GM23338 (cell line): ENCODE measurements at places on chromosomes 3 and 15.

GRCh38 chr15:41921167-41921566 is 27.3 kb upstream of the SPTBN5 start:
- DNase-seq: no peak

DNA sequence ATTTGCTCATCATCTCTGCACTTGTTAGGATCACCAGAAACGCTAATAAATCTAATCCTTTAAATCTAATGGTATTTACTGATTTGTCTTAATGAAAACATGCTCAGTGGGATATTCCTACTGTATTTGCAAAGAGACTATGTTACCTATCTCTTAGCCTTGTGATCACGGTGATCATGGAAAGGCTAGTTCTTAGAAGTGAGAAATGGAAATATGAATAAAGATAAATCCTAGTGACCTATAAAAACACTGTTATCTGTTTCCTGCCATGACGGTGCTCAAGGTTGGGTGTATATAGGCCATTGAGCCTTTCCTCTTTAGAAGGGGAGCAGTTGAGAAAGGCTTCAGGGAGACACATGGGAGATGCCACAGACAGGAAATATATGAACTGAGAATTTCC is 116.3 kb downstream of the THRB start:
- DNase-seq: no peak

- DNase-seq: no peak
Observed at GRCh38 chr3:14812196-14812790, 6.5 kb upstream of the FGD5 start.

DNA sequence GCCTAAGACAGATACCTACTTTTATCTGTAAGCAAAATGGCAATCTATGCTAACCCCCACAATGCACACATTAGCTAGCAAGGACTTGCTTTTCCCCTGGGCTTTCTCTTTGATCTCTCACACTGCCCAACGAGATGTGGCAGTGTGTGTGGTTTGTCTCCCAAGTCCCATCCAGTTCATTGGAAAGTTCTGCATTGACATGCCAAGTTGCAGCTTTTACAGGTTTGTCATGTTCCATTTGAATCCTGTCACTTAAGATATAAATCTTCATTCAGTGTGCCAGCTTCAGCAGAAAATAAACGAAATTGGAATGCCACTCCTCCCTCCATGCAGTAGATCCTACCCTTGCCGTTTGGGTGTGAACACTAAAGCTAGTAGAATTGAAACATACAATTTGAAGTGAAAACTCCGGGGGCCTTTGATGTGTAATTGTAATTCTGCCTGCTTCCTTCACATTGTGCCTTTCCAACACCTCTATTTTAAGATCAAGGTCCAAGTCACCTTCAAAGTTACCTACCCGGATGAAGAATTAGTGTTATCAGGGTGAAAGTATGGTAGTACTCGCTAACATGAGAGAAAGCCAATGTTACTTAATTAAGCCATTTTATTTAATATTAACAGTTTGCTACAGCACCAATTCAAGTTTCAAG is 130.9 kb upstream of the BHLHE40 start:
- no peak for DNase-seq

DNA sequence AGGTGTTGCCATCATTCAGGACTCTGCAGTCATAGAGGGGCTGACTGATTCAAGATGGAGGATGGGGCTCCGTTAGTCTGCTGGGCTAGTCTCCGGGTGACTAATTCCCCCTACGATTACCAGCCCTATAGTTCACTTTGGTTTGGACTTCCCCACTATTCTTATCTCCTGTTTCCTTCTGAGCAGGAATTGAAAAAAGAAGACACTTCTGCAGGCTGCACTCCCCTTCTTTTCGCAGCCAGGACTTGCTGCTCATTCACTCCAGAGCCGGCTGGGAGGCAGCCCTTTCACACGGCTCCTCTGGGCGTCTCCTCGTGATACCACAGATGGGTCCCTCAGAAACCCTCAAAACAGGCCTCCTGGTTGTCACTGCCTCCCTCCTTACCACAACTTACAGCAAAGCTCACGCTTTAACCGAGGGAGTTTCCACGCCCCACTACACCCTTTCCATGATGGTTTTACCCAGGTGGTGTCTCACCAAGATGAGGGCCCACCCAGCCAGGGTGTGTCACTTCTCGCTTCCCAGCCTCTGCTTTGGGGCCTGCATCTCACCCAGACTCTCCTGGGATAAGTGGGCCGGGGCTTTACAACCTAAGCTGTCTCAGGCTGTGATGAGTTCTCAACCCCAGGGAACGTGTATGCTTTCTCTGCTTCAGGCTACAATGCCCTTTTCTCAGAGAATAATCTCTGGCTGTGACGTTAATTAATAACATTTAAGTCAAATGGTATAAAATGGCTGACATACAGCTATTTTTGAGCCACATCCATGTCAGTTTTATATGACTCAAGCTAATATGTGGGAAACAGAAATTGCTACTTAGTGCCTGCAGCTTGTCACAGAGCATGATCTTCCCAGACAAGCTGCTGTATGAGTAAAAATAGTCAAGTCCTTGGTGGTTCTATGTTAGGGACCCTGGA is 11.9 kb downstream of the CX3CR1 start:
- DNase-seq: no peak

DNA sequence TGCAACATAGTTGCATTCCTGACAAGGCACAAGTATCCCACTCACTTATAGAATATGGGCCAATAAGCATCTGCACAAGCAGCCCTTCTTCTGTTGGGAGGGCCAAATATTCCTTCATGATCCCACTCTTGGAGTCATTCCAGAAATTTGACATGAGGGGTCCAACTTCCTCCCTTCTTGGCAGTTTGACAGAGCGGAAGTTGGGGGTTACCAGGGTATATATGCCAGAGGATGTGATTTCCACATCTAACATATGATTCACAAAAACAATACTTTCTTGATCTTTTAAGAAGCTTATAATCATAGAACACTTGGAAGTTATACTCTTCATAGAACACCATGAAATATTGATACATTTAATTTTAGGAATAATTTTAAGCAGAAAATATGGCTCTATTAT is 100.9 kb upstream of the CRBN start:
- no peak for DNase-seq

GRCh38 chr3:157499342-157499963 is 3.8 kb downstream of the VEPH1 start:
- DNase-seq: peak; percentile 96
